Activated CD4-positive, alpha-beta memory T cell treated with anti-CD3 and anti-CD28 coated beads for 36 hours (primary cell): ENCODE measurements at places on chromosomes 3 and 15.

- no peak for DNase-seq
Observed at GRCh38 chr15:75714195-75714594, 1.5 kb upstream of the CSPG4 start.

DNA sequence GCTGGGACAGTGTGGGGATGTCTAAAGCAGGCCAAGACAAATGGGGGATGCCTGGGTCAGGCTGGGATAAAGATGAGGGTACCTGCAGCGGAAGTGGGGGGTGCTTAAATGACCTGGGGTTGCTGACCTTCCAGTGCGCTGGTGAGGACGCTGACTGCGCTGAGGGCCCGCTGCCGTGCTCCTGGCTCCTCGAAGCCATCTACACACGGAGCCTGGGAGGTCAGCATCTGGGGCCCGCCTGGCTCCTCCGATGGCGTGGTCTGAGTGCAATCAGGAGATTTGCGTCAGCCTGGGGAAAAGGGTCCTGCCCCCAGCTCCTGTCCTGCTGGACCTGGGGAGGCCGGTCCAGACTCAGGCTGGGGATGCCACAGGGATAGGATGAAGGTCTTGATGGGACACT is 50.7 kb downstream of the SCN5A start:
- no peak for DNase-seq

- DNase-seq: no peak
Observed at GRCh38 chr15:73601451-73602445, 31.4 kb downstream of the NPTN start.

DNA sequence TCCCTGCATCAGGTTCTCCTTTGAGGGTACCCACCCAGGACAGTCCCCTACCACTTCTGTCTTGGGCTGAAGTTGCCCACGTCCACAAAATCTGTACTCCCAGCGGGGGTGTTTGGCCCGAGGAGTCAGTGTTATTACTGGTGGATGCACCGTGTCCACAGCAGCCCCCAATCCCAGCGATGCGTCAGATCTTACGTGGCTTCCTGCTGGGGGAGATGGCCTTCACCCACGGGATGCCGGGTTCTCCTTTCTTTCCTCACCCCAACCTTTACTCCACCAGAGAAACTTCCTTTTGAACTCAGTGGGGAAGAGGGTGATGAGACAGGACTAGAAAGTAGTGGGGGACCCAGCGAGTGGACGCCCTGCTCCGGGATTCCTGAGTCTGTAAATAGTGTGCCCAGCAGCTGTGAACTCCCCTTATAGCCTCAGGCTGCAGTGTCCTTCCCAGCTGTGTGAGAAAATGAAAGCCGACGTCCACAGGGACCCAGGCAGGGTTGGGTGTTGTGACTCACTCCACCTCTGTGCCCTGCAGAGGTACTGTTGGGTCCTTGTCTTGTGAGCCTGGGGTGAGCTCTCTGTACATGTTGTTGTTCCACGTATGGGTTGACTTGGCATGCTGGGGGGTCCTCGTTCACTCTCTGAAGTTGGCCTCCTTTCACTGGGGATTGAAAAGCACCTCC is 31.5 kb downstream of the CRTAP start:
- DNase-seq: no peak

DNA sequence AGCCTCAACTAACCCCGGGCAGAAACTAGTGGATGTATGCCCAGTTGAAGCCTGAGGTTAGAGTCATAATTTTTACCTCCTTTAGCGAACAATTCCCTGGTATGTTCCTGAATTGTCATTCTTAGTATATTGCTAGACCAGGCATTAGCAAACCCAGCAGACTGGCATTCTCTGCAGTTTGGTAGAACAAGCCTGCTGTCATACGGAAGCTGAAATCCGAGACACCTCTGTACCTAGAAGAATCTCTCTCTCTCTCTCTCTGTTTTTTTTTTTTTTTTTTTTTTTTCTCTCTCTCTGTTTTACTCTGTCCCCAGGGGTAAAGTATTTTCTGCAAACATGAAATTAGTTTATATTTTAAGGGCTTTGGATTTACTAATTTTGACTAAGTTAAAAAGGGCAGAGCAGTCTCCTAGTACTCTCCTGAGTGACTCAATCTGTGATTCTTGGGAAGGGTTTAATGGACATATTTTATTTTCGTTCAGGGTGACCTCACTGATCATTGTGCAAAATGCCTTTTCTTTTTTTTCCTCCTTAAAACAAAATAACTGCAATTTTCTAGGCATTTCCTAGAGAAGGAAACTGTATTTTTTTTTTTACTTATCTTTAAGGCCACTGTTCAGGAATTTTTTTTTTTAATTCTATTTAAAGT is 133.6 kb upstream of the ICE2 start:
- DNase-seq: no peak

DNA sequence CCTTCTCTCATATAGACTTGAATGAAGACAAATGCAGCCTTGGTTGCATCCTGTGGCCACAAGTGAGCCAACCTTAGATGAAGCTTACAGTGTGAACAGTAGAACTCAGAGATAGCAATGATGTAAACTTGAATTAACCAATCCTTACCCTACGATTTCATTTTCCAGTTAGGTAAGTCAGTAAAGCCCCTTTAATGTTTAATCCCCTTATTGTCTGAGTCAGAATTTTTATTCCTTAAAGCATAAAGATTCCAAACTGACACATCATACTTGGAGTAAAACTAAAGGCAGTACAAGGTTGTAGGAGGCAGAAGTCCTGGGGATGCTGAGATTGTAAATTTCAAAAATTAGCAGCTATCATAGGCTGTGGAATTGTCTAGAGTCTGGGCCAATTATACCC is 507.8 kb upstream of the DPH6 start:
- no peak for DNase-seq

DNA sequence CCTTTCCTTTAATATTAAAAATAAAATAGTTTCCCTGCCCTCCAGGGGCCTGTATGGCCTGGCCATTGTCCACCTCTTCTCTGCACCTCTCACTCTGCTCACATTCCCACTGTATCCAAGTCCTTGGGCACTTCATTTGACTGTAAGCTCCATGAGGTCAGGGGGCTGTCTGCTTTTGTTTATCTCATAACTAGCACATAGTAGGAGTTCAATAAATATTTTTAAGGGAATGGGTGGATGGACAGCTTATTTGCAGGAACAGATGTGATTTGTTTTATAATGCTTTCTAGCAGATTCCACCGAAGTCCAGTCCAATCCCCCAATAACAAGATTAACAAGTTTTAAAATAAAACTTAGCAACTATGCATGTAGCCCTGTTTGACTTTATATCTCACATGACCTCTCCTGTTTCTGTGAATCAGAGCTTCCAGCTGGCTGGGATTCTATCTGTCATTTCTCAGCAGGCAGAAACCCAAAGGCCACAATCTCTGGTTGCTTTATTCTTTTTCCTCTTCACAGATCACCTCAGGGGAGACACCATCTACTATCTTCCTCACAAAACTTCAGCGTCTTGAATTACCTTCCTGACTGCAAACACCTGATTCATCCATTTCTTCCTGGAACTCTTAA is 123.0 kb upstream of the NR2F2 start:
- DNase-seq: no peak

GRCh38 chr3:134737516-134737915 is 57.5 kb upstream of the EPHB1 start:
- DNase-seq: no peak

- no peak for DNase-seq
Observed at GRCh38 chr3:48639944-48640606, 4.8 kb upstream of the SLC26A6 start.

- DNase-seq: no peak
Observed at GRCh38 chr3:127068871-127069270, 86.0 kb downstream of the PLXNA1 start.

- DNase-seq: no peak
Observed at GRCh38 chr3:140848666-140849065, 93.0 kb upstream of the SLC25A36 start.

- DNase-seq: peak; percentile 63
Observed at GRCh38 chr3:32438596-32439344, 47.1 kb downstream of the CMTM7 start.

GRCh38 chr15:91263632-91264531 is 163.8 kb downstream of the SV2B start:
- no peak for DNase-seq

DNA sequence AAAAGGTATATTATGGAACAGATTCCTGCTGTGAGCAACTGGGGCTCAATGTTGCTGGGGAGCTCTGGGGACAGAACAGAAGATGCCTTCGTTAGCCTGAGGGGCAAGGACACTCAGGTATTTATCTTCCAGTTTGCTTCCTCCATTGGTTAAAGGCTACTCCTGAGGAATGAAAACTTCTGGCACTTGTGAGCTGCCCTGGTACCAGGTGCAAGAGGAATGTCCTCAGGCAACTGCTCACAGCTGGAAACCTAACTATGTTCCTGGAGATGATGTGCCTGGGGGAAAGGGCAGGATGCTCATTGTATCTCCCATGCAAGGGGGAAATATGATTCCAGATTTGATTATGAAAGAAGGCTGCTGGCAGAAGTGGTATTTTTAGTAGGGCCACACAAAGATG is 54.0 kb upstream of the BBX start:
- DNase-seq: no peak

GRCh38 chr15:70437089-70437488 is 326.3 kb downstream of the UACA start:
- no peak for DNase-seq

- no peak for DNase-seq
Observed at GRCh38 chr3:55406696-55407425, 80.2 kb downstream of the WNT5A start.

DNA sequence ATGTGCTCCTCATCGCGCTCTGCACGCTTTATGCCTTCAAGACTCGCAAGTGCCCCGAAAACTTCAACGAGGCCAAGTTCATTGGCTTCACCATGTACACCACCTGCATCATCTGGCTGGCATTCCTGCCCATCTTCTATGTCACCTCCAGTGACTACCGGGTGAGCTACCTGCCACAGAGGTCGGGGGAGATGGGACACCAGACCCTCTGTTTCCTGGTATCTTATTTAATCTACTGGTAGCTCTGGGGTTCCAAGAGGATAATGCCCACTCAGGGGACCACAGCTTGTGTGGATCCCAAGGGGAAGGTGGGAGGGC is 9.1 kb downstream of the GRM2 start:
- DNase-seq: no peak
